ENCODE measurements at places on chromosomes 12 and 14. TPM values are rescaled to one million over a fixed set of nuclear protein-coding genes. Genes with fewer than 3 reads are reported as not detected.

GRCh38 chr14:34043627-34044372 lies 92.9 kb upstream of the EGLN3 start:
- no peak overlapping the region for H3K4me3 ChIP-seq
- DNase-seq: peak; percentile 82
- H3K27ac ChIP-seq: peak overlapping the region; percentile 40
- H3K36me3 ChIP-seq: no peaks in the 10 kb centered on the region
- H3K27me3 ChIP-seq: no peaks in the 10 kb centered on the region
- H3K4me1 ChIP-seq: peaks cover 29% of the 10 kb centered on the region

PTCSC3 gene
- total RNA-seq: not detected

KLRK1 gene
- 2.3 TPM for total RNA-seq

KERA gene
- total RNA-seq: not detected

SPTB gene
- total RNA-seq: 4.2 TPM

GRCh38 chr12:68175557-68176061 lies 16.1 kb upstream of the IFNG start:
- H3K4me3 ChIP-seq: no peak overlapping the region
- DNase-seq: no peak
- no peaks in the 10 kb centered on the region for H3K27me3 ChIP-seq
- no peaks in the 10 kb centered on the region for H3K4me1 ChIP-seq

GATC gene
- total RNA-seq: 48.7 TPM

CLMN gene
- total RNA-seq: 33.4 TPM

DNA sequence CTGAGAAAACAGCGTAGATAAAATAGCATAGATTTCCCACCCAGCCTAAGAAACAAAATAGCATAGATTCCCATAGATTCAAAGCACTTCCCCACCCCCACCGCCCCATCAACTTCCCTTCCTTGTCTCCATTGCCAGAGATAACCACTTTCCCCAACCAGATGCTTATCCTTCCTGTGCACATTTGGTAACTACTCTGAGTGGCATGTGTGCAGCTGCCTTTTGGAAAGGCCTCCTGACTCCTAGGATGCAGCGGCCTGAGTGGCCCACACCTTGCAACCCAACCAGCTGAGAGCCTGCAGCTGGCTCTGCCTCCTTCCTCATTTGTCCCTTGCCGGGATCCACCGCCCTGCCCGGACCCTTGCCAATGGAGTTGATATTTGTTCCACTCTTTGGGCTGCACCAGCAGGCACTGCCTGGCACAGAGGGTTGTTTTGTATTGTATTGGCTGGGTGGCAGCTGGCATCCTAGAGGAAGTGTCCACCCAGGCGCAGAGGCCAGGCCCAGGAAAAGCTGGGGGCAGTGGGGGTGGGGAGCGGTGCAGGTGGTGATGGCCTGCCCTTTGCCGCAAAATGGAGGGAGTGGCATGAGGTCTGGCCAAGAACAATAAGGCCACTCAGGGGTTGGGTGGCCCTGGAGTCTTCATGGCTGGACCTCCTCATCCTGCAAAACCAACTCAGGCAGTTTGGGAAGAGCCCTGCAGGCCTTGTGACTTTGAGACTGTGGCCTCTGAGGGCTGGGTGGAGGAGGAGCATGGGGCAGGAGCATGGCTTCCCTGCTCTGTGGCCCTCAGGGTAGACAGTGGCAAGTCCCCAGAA lies 4.9 kb downstream of the SLC48A1 start:
- H3K27ac ChIP-seq: no peak overlapping the region
- peaks cover 19% of the 10 kb centered on the region for H3K4me1 ChIP-seq
- no peaks in the 10 kb centered on the region for H3K27me3 ChIP-seq

- H3K4me1 ChIP-seq: peaks cover 14% of the 10 kb centered on the region
- peaks cover 7% of the 10 kb centered on the region for H3K36me3 ChIP-seq
- no peaks in the 10 kb centered on the region for H3K27me3 ChIP-seq
Measured at GRCh38 chr12:67649570-67650387, 1.2 kb downstream of the DYRK2 start.

DNA sequence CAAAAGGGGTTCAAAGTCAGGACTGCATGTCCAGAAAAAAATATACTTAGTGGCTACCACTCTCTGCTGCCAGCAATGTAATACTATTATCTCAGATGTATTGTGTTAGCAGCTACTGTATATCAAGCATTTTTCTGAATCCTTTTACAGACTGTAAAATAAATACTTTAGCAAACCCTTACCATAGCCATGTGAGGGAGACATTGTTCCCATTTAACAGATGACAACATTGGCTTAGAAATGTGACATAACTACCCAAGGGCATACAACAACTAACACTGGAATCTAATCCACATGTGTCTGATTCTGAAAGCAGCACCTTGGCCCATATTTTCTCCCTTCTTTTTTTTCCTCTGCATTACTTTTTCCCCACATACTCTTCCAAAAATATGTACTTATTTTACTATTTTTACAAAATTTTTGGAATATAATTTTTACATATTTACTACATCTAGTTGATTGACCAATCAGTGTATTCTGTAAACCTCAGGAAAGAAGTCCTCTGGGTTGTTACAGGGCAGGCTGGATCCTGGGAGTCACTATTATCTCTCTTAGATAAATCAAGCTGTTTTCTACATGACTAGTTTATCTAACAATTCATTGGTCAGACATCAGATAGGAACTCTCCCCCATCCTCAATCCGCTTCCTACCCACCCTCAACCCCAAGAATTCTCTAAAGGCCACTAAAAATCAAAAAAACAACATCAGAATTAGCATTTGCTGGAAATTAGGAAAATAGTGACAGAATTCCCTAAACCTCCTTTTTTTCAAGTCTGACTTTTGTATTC lies 154.1 kb downstream of the BTG1 start:
- H3K4me3 ChIP-seq: no peak overlapping the region
- H3K4me1 ChIP-seq: no peaks in the 10 kb centered on the region
- no peak for DNase-seq
- no peaks in the 10 kb centered on the region for H3K27me3 ChIP-seq
- no peak overlapping the region for H3K27ac ChIP-seq
- no peaks in the 10 kb centered on the region for H3K36me3 ChIP-seq

DNA sequence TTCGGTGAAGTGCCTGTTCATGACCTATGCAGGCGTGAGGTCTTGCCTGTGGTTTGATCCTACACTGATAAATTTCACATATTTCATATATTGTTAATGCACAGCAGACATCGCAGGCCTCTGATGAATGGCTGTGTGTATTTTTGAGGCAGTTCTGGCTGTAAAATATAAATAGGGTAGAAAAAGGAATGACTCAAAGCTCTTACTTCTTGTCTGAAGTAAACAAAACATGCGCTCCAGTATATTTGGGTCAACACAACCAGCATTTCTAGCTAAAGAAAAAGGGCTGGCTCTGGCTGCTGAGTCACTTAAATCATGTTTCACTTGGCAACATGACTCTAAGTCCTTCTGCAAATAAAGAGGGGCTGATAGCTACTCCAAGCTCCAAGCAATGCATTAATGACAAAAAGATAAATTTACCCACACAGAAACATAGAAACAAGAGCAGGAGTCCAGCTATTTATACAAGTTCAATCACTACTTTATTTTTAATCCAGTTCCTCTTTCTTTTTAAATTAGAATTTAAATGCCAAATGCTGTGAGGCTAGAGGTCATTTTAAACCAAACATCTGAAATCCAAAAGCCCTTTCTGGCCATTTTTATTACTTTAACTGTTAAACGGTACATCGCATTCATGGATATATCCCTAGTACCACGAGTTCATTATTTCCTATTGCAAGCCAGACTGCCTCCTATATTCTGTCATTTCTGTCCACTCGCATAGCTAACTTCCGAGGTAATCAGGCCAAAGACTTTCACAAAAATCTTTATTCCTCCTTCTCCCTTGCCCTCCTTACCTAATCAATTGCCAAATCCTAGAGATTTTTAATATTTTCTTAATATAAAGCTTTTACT lies 54.3 kb upstream of the TMCC3 start:
- no peaks in the 10 kb centered on the region for H3K4me1 ChIP-seq
- H3K4me3 ChIP-seq: no peak overlapping the region
- no peaks in the 10 kb centered on the region for H3K27me3 ChIP-seq
- H3K36me3 ChIP-seq: no peaks in the 10 kb centered on the region
- DNase-seq: no peak

DNA sequence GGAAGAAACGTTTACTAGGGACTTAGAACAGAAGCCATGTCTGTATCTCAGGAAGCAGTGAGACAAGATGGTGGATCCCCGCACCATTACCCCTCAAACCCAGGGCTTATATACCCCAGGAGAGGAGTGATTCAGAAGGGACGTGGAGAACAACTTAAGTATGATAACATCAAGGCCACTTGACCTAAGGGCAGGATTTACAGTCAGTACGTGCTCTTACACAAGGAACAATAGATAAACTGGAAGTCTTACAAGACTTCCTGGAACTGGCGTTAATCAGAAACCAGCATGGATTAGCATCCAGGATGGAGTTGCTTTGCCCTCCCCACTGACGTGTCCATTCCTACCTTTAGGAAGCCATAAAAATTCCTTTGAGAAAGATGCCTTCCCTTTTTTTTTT lies 8.6 kb upstream of the ETFBKMT start:
- H3K4me3 ChIP-seq: no peak overlapping the region
- peaks cover 8% of the 10 kb centered on the region for H3K4me1 ChIP-seq
- no peaks in the 10 kb centered on the region for H3K36me3 ChIP-seq
- DNase-seq: no peak

DNA sequence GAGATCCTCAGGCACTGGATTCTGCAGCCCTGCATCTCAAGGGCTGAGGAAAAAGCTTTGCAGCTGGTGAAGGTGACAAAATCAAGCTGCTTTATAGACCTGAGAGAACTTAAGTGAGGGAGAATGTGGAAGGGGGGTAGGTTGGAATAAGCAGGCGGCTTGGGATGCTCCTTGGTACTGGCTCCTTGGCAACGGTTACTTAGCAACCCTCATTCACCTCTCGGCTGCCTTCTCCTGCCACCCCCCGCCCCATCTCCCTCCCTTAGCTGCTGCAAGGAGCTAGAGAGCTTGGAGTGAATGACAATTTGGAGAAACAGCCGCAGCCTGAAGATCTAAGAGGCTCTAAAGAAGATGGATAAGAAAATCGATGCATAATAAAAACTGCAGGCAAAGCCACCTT lies 44.1 kb upstream of the CISTR start:
- H3K27ac ChIP-seq: no peak overlapping the region
- no peaks in the 10 kb centered on the region for H3K36me3 ChIP-seq
- peaks cover 20% of the 10 kb centered on the region for H3K4me1 ChIP-seq
- H3K27me3 ChIP-seq: 0 out of 2 replicates have a peak, but pooled peaks cover 4% of the 10 kb centered on the region
- no peak for DNase-seq

MYF6 gene
- not detected for total RNA-seq

- H3K27ac ChIP-seq: no peak overlapping the region
- DNase-seq: peak; percentile 62
- peaks cover 39% of the 10 kb centered on the region for H3K4me1 ChIP-seq
- no peak overlapping the region for H3K4me3 ChIP-seq
- H3K27me3 ChIP-seq: peaks cover 3% of the 10 kb centered on the region
- no peaks in the 10 kb centered on the region for H3K36me3 ChIP-seq
Measured at GRCh38 chr14:58639842-58640484, 2.2 kb downstream of the DACT1 start.

Measured in HCT116 (cell line).